ENCODE measurements at places on chromosomes 16 and 17.

GRCh38 chr16:85981826-85982562, 83.0 kb downstream of the IRF8 start:
- DNase-seq: no peak

DNA sequence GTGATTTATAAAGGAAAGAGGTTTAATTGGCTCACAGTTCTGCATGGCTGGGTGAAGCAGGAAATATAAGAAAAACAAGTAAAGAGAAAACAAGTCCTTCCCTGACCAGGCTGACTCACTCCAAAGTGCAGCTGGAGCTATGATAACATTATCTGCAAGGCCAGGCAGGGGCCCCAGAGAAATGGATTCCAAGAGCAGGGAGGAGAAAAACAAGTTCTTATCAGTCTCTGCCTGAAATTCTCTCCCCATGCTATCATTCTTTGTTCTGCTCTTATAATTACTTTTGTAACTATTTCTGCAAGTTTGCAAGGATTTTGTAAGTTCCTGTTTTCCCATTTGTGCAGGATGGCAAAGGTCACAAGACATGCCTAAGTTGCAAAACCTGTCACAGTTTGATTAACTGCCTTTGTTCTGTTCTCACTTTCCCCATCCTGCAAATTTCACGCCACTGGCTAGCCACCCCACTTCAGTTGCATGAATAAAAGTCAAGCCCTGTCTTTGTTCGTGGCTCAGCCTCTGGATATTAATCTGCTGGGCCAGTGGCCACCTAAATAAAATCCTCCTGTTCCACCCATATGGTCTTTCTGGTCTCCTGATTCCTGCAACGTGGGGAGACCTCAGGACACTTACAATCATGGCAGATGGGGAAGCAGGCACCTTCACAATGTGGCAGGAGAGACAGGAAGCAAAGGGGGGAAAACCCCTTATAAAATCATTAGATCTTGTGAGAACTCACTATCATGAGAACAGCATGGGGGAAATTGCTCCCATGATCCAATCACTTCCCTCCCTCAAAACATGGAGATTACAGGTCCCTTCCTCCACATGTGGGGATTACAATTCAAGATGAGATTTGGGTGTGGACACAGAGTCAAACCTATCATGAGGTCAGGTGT, 13.1 kb downstream of the ABCA9 start:
- DNase-seq: no peak

GRCh38 chr16:55470533-55471371, 8.2 kb upstream of the MMP2 start:
- DNase-seq: no peak

- DNase-seq: no peak
Observed at GRCh38 chr17:18323007-18323406, 7.9 kb downstream of the SMCR8 start.

GRCh38 chr16:59991171-59991570, 1257.1 kb upstream of the GOT2 start:
- DNase-seq: no peak

DNA sequence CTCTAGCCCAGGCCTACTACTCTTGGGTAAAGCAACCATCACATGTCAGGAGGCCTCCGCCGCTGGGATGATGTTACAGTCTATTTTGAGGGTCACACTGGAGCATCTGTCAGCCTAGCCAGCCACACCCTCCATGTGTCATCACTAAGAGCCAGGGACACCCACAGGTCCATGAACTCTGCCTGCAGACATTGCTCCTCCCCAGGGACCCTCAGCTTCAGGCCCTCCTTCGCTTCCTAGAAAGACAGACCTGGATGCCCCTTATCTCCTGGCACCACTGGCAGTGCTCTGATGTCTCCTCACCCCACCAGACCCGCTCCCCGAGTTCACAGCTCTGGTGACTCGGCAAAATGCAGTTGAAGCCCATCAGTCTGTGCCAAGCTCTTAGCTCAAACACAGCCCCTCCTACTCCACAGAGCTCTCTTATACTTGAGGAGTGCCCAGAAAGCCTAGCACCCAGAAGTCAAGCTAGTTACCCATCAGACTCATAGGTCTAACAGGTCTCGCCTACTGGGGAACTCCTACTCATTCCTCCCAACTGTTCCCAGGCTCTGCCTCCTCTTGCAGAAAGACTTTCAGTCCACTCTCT, 5.9 kb downstream of the RANBP10 start:
- no peak for DNase-seq

GRCh38 chr16:68362947-68363657, 52.3 kb downstream of the PRMT7 start:
- no peak for DNase-seq

DNA sequence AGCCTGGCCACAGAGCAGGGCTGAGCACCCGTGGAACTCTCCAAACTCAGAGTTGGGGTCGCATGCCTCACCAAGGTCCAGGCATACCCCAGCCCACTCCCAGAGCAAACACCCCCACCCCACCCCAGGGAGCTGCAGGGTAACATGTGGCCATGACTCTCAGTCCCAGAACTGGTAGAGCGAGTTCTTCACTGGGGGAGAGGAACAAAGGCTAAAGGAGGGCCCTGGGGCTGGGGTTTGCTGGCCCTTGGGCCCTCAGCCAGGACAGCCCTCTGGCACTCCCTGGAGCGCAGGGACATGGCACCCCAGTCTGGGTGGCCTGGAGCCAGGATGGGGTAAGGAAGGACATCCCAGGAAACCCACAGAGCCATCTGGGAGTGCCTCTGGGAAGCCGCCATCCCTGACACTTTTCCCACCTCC, 4.2 kb downstream of the HID1 start:
- no peak for DNase-seq

DNA sequence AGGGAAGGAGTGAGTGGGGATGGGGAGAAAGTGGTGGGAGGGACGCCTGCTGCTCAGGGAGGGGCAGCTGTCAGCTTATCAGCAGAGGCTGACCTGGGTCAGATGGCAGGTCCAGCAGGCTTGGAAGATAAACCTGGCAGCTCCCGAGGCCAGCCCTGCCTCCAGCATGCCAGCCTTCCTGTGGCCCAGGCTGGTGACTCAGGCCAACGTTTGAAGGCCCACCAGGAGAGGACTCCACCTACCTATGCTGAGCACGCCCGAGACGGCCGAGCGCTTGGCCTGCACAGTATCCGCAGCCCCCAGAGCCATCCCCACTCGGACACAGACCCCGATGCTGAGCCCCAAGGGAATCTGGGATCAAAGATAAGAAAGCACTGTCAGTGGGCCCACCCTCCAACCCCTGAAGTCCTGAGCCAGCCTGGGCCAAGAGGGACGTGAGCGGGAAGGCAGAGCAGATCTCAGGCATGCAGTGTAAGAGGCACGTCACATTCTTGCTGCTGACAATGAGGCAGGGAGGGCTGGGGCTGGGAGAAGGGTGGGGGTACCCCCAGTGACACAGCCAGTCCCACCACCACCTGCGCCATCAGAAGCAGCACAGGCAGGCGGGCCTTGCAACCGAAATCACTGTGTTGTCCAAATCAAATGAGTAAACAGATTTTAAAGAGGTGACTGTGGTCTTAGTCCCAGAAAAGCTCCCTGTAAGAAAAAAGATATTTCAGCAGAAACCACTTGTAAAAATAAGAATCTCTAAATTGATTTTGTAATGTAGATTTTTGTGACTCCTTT, 12.4 kb downstream of the SLC47A2 start:
- DNase-seq: no peak

DNA sequence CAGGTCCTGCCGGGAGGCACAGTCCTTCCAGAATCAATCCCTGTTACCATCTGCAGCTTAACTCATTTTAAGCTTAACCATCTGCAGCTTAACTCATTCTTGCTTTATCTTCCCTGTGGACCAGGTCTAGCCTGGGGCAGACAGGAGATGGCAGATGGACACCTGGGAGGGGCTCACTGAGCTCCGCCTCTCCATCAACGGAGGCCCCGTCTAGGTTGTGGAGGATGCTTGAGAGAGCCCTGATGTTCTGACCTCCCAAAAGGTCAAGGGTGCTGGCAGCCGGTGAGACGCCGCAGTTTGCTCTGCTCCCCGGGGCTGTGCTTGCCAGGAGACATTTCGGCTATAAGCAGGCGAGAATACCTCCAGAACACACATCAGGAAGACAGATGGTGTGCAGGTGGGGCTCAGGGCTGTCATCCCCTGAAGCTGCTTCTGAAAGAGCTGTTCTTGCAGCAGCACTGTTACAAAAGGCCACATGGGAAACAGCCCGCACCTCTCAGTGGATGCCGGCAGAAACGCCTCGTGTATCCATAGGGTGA, 41.3 kb downstream of the BAIAP2 start:
- DNase-seq: peak; percentile 91

GRCh38 chr16:12119562-12119961, 143.0 kb downstream of the SNX29 start:
- no peak for DNase-seq

DNA sequence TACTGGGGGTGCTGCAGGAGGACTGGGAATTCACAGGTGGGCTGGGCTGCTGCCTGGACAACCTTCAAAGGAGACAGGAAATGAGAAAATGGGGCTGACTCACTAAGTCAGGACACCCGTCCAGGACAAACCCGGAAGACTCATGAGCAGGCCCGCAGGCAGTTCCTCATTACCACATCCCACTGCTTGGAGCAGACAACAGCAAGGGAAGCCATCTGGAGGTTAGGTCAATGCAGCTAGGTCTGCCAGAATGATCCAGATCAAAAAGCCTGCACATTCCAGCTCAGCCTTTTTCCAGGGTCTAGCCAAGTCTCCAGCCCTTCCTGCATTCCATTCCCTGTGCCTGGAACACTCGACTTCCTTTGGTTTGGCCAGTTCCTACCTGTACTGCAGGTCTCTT, 536.5 kb upstream of the CDH11 start:
- DNase-seq: no peak

GRCh38 chr17:68292689-68293040, 1.4 kb downstream of the ARSG start:
- DNase-seq: no peak

- DNase-seq: no peak
Observed at GRCh38 chr17:2937331-2938003, 125.9 kb downstream of the OR1D5 start.

DNA sequence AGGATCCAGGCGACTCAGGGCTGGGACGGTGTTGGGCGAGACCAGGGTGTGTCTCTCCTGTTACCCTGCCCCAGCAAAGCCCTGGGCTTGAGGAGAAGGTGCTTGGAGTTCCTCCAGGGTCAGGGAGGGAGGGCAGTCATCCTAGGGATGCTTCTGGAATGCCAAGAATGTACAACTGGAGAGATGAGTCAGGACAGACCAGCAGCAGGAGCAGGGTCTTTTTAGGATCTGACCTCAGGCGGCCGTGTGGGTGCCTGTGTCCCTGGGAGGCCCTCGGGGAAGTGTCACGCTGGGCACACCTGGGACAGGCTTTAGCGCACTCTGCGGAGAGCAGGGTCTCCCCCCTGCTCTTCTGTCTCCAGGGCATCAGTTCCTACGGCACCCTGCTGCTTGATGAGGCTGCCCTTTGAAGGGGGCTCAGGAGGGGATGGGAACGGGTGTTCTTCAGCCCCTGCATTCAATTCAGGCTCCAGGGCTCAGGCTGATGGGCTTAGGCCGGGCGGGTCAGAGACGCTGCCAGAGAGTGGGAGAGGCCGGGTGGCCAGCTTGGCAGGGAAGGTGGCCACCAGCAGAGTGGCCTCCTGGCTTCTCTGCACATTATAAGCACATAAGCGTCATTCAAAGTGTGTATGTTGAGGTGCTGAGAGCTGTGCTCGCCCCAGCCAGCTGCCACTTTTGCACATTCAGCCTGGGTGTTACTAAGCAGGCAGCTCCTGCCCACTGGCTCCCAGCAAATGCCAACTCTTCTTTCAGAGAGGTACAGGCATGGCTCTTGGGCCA, 8.4 kb upstream of the MTSS2 start:
- DNase-seq: no peak

DNA sequence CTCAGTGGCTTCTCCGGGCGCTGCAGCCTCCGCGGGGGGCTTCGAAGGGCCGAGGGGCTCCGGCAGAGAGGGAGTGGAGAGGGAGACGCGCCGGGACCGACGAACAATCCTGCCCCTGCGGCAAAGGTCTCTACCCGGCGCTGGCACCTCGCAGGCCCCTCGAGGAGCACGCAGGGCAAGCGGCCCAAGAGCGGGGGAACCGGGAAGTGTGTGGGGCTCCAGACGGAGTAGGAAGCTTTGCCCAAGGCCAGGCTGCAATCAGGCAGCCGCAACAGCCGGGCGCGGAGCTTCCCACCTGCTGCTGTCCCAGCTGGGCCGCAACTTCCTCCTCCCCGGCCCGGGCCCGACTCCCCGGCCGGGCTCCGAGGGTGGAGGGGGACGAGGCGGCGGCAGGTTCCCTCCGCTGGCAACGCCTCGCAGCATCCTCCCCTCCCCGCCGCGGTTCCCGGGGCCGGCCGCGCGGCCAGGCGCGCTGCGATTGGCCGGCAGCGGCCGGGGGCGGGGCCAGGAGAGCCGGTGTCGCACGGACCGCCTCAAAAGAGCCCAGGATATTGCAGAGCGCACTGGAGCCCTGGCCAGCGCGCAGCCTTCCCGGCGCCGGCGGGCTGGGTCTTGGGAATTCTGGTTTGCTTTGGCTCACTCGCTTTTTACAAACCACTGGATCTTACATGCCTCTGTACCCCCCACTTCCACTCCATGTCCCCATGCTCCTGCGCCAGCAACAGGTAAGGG, at the start of gene KCNJ2:
Gene KCNJ2 (plus strand): TSS at position 556 of the 732 bp plus-strand sequence. CDS start 5,508 bp downstream, outside the sequence.
- DNase-seq: peak; percentile 87

DNA sequence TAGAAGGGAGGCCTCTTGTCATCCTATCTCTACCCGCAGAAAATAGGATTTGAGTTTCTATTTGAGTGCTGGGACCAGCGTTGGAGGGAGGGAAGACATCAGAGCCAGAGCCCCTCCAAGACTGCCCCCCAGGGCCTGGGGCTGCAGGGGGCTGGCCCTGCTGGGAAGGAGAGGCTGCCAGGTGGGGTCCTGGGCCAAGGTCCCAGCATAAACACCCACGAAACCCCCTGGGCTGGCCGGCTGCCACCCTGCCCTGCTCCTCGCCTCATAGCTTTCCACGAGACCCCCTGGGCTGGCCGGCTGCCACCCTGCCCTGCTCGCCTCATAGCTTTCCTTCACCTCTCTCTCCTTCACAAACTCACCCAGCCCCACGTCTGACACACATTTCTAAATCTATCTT, 10.6 kb upstream of the TEX19 start:
- DNase-seq: no peak

DNA sequence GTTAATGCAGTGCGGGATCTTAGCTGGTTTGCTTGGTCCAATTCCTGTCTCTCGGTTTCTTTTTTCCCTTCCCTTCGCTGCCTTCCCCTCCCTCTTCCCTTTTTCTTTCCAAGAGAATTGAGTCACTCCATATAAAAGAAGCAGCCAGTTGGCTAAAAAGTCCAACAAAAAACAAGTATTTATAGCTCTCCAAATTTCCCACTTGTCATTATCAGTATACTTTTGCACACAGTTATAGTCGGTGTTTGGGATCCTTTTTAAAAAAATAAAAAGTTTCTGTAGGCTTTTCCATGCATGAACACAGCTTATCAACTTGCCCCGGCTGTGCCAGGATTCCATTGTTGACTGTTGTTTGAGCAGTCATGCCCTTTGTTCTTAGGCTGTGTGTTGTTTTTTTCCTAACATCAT, 24.9 kb downstream of the HMOX2 start:
- DNase-seq: no peak

GRCh38 chr17:21282231-21282630, 2.3 kb upstream of the MAP2K3 start:
- no peak for DNase-seq

GRCh38 chr16:84239141-84239769, 557 bp downstream of the KCNG4 start:
- no peak for DNase-seq

GRCh38 chr16:76780556-76780955, 410.4 kb upstream of the MON1B start:
- no peak for DNase-seq

GRCh38 chr17:41507315-41507880, 2.0 kb upstream of the KRT13 start:
- no peak for DNase-seq
